ENCODE measurements at places on chromosomes 11 and 22.
A peak's percentile ranks its signal among the peaks of the same experiment; 100 is the strongest.

DNA sequence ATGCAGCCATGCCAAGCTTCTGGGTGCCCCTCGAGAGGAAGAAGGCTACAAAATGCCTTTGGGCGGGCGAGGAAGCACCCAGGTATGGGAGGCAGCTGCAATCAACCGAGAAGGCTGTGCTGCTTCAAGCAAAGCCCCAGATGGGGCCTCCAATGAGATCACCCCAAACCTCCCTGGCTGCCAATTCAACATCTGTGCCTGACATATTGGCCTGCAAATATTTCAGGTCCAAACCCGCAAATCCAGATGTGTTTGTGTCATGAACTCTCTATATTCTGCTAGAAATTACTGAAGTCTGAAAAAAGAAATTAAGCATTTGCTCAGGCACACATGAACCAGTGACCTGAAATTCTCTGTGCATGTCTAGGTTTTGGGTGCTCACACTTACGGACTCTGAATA lies 78.8 kb upstream of the RCN1 start:
- DNase-seq, result no peak

- no peak for DNase-seq
Observed at GRCh38 chr11:69354545-69354897, 60.6 kb downstream of the MYEOV start.

DNA sequence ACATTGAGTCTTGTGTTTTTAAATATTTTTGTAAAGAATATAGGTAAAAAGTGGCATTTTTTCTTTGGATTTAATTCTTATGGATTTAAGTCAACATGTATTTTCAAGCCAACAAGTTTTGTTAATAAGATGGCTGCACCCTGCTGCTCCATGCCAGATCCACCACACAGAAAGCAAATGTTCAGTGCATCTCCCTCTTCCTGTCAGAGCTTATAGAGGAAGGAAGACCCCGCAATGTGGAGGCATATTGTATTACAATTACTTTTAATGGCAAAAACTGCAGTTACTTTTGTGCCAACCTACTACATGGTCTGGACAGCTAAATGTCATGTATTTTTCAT lies 333 bp upstream of the CD3E start:
- DNase-seq, result no peak

DNA sequence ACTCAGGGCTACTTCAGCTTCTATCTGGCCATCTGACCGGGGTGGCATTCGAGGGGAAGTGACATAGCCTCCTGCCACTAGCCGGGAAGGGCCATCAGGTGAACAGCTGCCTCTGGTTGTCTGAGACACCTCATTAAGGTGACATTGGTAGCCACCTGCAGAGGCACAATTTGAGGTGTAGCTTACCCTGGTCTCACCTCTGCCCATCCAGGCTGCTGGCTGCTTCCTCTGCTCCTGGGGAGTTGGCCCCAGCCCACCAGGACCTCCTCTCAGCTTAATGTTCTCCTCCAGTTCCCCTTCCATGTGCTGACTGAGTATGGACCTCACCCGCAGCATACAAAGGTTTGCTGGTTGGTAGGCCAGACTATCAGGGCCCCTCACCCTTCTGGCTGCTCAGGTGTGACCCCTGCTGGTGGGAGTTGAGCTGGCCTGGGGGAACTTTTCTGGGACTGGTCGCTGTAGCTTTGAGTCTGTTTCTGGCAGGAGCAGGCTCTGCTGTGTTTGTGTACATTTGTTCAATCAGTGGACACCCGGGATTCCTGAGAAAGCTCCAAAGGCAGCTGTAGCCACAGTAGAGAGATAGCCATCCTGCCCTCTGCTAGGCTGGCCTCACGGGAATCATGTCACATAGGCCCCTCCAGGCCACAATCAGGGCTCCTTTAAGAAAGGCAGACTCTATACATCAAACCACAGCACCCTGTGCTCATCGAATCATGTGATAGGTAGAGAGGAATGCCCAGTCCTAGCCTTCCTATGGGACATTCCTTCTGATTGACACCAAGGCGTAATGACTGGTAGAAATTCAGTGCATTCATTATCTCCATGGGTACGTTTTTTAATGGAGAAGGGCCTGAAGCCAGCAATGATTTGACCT lies 295.1 kb upstream of the PLET1 start:
- peak; percentile 30 for DNase-seq

DNA sequence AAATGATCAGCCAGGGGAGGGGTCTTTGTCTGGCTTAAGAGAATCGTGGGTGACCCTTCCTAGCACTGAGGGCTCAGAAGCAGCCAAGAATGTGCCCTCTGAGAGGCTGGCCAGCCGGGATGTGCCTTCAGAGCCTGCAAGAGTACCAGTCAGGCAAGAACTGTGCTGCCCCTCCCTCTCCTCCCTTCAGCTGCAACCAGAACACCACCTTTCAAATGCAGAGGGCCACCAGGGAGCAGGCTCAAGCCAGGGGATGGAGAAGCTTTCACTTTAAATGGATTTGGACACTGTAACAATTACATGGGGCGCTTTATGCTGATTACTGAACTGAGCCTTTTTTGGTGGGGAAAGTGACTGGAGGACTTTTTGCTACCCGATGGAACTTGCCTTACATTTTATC lies 44.9 kb upstream of the TENM4 start:
- DNase-seq, result no peak

DNA sequence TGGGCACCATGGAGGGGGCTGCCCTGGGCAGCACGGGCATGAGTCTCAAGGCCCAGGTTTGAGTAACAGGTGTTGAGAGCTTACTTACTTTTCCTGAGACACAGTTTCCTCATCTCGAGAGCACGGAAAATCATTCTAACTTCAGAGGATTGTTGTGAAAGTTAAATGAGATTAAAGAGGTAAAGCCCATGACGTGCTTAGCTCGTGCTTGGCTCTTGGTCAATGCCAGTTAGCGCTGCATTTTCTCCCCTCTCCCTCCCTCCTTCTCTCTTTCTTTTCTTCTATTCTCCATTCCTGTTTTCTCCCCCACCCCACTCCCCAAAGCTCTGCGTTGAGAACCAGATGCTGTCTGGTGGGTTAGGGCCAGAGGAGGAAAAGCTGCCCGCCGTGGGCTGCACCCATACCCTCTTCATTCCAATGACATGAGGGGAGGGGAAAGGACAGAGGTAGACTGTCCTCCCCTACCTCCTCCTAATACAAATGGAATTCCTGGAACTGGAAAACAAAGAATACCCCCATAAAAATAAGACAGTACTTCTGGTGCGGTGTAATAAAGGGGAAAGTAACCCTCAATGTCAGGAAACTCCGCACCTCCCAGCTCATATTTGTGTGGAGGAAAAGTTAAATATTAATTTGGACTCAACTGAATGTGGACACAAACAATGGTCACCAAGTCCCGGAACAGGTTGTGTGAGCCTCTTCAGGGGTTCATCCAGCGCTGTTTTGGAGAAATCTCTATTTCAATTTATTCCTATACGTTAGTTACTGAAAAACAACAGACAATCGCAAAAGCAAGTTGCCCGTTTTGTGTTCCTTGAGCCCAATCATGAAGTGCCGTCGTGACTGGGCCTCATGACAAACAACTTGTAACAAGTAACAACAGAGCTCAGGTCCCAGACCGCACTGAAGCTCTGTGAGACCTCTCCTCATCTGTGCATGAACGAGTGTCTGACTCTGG lies 54.8 kb upstream of the B3GAT1 start:
- no peak for DNase-seq

DNA sequence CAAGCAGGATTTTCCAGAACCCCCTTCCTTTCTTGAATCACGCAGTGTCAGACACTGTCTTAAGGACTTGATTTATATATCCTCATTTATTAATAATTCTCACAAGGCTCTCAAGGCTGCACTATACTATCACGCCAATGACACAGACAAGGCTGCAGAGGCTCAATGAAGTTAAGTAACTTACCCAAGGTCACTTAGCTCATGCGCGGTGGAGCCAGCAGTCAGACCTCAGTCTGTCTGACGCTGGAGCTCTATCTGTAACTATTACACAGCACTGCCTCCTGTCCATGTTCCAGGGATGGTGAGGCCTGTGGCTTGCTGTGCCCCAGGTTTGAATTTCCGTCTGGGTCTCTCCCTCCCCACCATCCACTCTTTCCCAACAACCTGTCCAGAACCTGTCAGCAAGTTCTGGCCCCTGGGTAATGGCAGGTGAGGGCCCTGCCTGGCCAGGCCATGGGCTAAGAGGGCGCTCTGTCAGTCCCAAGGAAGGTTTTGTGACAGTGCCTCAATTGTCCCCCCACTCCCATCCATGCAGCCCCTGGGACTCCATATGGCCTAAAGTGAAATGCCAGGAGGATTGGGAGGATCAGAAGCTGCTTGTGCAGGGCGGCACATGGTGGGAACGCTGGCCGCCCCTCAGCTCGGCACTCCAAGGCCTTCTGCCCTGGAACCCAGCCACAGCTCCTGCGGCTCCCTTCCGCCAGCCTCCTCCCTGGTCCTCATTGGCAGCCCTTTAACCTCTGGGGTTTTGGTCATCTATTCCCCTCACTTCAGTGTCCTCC lies 8.6 kb downstream of the KCNC1 start:
- DNase-seq, result no peak

DNA sequence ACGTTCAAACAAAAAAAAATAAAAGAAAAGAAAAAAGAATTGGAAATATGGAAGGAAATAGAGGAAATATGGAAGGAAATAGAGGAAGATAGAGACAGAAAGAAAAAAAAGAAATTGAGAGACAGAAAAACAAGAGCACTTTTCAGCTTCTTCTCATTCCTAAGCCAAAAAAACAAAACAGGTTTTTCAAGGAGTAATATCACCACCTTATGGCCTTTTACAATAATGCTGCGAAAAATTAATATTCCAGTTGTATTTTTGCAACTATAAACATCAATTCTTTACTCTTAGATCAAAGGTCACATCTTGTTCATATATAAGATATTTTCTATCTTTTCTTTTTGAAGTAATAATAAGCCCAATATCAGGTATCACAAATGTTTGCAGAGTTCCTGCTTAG lies 328.3 kb downstream of the FAT3 start:
- DNase-seq, result no peak

DNA sequence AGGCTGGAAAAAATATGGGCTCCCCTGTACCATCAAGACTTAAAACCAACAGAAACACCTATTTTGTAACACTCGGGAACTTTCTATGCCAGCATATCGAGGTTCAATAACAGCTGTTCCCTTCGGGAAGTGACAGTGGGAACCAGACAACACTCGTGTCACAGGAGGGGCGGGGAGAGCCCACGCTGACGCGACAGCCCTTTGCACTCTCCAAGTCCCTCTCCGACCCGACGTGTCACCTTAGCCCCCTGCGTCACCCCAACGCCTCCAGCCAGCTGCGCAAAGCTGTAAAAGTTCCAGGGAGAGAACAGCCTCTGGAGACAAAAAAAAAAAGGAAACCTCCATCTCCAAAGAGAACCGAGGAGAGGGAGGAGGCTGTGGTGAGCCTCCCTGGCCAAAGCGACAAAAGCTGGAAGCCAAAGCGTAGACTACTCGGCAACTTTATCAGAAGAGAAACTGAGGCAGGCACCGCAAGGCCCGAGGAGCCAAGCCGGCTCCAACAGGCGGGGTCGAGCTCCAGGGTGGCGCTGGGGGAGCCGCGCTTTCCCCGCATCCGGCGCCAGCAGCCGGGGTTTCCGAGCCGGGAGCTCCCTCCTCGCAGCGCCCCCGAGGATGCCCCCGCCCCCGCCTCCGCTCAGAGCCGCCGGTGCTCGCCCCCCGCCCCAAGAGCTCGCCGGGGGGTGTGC lies 751 bp downstream of the ARFGAP3 start:
- peak; percentile 47 for DNase-seq

- no peak for DNase-seq
Observed at GRCh38 chr11:66414120-66414934, 6.5 kb upstream of the NPAS4 start.

DNA sequence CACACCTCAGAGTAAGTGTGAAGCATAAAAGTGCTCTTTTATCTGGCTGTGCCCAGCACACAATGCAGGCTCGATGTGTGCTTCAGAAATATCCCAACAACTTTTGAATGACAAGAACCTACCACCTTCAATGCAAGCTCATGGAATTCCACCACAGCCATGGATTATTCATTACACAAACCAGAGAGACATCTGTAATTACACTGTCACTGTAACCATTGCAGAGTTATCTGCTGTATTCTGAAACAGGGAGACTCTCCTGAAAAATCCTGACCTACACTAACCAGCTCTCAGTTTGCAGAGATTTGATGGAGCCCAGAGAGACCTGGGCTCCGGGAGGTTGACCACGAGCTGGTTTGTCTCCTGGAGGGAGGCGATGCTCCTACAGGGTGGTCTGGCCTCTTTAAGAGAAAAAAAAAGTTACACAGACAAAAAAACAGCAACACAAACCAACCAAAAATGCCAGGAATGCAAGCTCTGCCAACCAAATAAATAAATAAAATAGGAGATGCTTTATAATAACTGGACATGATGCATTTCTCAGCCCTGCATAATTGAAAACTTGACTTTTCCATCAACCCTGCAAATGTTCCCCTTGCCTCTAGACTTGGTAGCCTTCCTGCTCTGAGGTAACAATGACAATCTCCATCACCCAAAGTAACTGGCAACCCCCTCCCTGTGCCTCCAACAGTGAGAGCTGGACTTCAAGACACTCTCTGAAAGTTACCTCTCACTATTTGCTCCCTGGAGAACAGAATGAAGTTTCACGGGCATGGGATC lies 69.7 kb downstream of the ETS1 start:
- no peak for DNase-seq

DNA sequence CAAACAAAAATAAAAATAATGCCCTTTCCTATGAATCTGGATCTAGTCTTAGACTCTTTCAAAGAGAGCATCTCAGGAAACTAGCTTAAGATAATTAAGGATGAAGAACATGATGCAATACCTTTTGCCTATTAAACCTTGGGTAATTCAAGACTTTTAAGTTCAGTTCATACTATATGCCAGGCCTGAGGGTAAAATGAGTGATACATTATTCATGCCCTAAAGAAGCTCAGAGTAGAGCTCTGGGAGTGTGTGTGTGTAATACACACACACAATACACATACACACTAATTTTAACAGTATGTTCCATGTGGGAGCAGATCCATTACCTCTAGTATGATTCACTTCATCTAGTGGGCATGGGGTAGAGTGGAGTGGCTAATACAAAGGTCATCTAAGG lies 651.4 kb upstream of the CHORDC1 start:
- DNase-seq, result no peak

GRCh38 chr11:109425554-109425953 lies 3.6 kb downstream of the C11orf87 start:
- DNase-seq, result no peak

DNA sequence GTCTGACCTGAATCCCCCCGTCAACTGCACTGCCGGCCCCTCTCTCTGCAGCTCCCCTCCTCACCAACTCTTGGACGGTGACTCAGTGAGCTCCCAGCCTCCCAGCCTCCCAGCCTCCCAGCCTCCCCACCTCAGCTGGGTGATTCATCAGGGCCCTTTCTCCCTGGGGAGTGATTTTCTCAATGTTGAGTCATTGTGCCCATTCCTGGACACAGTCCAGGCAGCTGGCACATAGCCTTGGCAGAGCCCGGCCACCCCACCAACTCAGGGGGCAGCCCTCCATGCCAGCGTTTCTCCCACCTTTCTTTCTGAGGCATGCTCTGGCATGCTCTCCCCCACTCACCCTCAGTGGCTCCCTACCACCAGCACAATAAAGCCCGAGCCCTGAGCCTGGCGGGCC lies 30.7 kb downstream of the PDE2A start:
- DNase-seq, result peak; percentile 27

DNA sequence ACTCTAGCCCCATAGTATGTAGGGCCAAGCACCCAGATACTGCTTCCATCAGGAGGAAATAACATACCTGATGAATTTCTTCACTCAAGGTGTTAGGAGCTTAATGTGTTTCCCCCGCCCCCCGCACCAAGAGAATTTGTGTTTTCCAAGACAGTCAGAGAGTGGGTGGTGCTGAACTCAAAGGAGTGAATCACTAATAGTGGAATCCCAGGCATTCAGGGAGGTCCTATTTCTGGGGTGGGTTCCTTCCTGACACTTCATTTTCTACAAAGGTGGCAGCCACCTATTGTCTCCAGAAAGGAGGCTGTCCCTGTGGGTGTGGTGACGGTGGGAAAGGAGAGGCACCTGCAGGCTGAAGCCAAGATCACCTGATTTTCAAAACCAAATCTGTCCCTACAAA lies 50.8 kb upstream of the ELF5 start:
- DNase-seq, result no peak
